ENCODE measurements at places on chromosomes 1 and 21. TPM values are rescaled to one million over a fixed set of nuclear protein-coding genes. Genes with fewer than 3 reads are reported as not detected.

DNA sequence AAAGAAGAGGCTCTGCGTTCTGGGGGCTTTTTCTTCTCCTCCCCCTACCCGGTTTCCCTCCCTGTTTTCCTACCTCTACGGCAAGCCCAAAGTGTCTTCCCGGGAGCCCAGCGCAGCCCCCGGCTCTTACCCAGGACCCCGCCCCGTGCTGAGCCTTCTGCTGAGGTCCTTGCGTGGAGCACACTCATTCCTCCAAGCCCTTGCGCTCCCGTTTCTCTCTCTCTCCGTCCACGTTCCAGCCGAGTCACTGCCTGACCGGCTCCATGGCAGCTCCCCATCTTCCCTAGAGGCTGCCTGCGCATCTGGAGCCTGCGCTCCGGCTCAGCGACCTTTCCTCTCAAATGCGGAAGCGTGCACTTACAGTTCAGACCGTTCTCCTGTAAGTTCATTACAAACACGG lies 24.9 kb upstream of the PDXK start:
- DNase-seq, result no peak

DNA sequence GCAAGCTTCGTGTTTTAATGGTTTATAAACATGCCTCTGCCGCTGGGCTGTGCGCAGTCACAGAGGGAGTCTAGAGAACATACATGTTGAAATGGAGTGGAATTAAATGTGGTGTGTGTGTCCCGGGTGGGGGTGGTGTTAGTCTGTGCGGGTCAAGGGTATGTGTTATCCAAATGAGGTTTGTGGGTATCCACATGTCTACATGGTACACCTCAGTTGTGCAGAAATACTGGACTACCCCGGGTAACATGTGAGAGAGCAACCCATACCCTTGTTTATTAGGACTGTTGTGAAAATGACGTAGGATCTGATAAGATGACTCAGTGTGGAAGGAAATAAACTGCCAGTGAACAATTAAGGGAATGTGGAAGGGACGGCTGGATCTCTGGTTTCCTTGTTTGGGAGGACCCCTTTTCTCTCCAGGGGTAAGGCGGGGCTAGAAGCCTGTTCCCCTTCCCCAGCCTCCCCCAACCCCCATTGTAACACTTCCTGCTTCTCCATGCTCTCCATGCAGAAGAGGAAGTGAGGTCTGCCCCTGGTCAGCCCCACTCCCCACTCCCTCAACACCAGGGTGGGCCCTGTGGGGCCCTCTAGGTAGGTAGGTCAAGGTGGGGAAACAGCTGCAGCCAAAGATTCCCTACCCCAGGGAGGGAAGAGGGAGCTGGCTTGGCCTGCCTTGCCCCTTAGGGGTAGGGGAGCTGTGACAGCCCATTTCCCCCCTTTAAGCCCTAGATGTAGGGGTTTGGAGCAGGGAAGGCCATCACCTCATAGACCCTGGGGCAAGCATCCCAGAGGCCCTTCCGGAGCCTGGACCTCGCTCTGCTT lies 690 bp downstream of the EPS8L3 start:
- peak; percentile 92 for DNase-seq

- no peak for DNase-seq
Observed at GRCh38 chr1:247172996-247173395, 1.2 kb upstream of the ZNF124 start.

Gene CHI3L2
- 0.18 TPM for total RNA-seq

GRCh38 chr1:172326136-172326535 lies 94.3 kb upstream of the C1orf105 start:
- DNase-seq, result peak; percentile 35

- DNase-seq, result no peak
Observed at GRCh38 chr1:23357138-23357908, 12.3 kb downstream of the ZNF436 start.

Gene PYHIN1
- total RNA-seq, result not detected

Gene EPHB2
- total RNA-seq, result 54.7 TPM

- DNase-seq, result no peak
Observed at GRCh38 chr1:106620521-106620954, 435.9 kb upstream of the PRMT6 start.

Gene FMO2
- under 0.01 TPM for total RNA-seq

GRCh38 chr1:198449261-198449660 lies 91.2 kb downstream of the ATP6V1G3 start:
- DNase-seq, result no peak

DNA sequence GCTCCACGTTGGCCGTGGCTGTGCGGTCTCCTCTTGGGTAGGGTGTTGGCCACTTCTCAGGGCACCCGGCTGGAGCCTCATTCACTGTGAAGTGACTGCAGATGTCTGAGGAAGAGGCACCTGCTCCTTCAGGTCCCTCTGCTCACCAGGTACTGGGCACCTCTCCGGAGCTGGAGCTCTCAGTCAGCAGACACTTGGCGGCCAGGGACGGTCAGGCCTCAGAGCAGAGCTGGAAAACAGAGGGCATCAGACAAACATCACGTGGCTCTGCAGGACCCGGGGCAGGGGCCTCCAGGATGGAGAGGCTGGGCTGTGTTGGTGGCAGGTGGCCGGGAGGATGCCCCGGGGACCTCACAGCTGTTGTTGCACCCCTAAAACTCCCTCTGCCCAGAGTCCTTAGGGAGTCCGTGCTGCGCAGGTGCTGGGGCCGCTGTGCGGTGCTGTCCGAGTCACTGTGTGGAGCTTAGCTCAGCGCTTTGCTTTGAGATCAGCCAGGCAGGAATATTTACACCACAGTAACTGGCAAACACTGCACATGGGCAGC lies 59.7 kb downstream of the SLX9 start:
- no peak for DNase-seq

GRCh38 chr1:51666478-51666877 lies 49.6 kb downstream of the OSBPL9 start:
- peak; percentile 69 for DNase-seq

Gene WDR64
- not detected for total RNA-seq

GRCh38 chr21:38567335-38567969 lies 69.2 kb upstream of the ERG start:
- peak; percentile 6 for DNase-seq

- peak; percentile 23 for DNase-seq
Observed at GRCh38 chr1:241638909-241639622, 1.1 kb downstream of the CHML start.

Gene PRDM16
- not detected for total RNA-seq

DNA sequence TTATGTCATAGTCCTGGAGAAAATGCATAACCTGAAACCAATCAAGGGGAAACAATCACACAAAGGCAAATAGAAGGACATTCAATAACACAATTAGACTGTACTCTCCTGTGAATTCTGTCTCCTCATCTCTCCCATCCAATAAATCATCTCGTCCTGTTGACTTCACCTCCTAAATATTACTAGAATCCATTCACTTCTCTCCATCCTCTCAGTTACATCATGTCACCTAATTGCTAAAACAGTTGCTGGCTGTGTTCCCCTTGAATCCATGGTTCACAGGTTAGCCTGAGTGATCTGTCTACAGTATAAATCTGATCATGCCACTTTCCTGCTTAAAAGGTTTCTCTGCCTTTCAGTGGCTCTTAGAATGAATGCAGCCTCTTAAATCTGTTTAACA lies 220.2 kb downstream of the TGFB2 start:
- no peak for DNase-seq

Gene SPRR2B
- total RNA-seq, result not detected

DNA sequence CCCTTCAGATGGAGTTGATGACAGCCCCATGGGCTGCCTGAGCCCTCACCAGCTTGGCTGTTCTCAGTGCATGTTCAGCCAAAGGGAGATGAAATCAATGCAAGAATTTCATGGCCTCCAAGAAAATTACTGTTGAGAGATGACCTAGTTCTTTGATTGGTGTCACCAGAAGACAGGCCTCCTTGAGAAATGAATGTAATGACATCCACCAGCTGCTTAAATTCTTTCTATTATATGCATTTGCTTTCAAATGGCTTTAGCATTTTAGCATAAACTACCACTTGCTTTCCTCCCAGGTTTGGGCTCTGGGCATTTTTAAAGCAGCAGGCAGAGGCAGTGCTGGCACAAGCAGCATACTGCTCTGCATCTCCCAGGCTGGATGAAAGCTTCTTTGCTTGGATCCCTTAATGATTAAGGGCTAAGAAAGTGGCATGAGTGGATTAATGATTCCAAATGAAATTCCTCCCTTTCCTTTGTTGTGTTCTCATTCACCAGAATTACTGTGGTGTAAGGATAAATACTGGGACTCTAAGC lies 278.4 kb downstream of the ZNF326 start:
- no peak for DNase-seq

GRCh38 chr1:177959811-177960515 lies 9.9 kb downstream of the SEC16B start:
- DNase-seq, result peak; percentile 68

DNA sequence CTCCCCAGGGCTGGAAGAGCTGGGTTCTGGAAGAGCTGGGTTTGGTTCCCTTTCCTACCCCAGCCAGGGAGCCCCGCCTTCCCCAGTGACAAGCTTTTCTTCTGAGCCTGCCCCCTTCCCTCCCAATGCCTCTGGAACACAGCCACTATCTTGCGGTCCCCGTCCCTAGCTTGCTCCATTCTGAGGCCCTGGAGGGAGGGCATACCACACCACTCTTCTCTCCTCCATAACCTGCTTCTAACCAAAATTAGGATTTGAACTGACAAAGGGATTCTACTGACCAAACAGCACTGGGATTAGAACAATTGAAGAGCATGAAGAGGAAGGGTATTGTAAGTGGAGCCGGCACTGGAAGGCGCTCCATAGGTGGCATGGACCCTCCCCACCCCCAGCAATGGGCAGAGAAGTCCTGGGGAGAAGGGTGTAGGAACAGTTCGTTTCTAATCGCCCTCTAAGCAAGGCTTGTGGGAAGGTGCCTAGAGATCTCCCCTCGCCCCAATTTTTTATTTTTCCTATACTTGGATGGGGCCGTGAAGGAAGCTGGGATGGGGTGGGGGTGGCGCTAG lies 690 bp downstream of the C1orf216 start:
- DNase-seq, result peak; percentile 63

DNA sequence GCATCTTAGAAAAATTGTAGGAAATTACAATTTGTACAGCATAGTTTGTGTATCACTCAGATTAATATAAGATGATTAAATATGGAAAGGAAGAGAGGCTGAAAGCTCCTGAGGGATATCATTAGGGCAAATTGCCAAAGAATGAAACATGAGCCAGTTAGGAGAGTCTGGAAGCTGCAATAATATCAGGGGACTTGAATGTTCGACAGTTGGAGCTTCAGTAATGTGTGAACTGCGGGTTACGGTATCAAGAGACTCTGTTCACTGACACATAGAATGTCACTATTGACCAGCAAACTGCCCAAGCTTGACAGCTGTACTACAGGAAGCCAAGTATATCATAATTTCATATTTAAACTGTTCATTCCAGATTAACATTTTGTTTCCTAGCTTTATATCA lies 157.2 kb downstream of the DENND1B start:
- DNase-seq, result peak; percentile 34
